ENCODE measurements at places on chromosomes 3 and 15.

- no peak for DNase-seq
These were observed 5.4 kb upstream of the LMAN1L start for GRCh38 chr15:74807282-74807681.

DNA sequence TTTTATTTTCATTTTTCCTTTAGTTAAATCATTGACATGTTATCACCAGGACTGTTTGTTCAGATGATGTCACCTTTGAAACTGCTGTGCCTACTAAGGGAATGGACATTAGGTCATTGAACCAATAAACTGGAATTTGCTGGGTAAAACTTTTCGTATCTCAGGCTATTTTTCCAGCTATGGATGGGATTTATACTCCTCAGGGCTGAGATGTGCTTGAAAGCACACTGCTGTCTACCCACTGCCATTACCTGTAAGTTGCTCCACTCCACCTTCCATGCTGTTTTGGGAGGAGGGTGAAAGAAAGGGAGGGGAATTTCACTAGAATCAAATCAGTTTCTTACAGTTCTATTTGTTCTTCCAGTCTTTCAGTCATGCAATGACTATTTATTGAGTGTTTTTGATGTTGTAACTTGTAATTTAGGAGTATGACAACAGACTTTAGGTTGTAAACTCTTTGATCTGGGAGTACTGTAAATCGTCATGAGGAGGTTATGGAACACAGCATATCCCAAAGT lies 11.3 kb downstream of the EHD4 start:
- DNase-seq = no peak

DNA sequence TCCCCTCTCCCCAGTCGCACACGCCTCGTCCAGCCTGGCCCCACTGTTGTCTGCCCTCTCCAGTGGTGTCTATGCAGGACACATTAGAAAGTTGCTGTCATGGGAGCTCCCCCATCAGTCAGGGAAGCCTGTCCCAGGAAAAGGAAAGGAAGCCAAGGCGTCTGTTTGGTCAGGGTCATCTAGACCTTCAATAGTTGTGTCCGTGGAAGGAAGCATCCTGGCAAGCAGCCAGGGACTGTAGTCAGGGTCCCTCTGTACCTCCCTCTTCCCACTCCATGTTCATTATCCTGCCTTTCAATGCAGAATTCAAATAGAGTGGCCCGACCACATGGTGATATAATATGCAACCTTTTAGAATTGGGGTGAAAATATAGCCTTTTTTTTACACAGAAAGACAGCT lies 60.7 kb upstream of the RAB6B start:
- DNase-seq = no peak

- no peak for DNase-seq
These were observed 146.5 kb upstream of the SLC6A11 start for GRCh38 chr3:10669490-10670048.

GRCh38 chr3:32414522-32415202 lies 23.0 kb downstream of the CMTM7 start:
- DNase-seq = no peak

- no peak for DNase-seq
These were observed 245.3 kb downstream of the MYRIP start for GRCh38 chr3:40054568-40055222.

DNA sequence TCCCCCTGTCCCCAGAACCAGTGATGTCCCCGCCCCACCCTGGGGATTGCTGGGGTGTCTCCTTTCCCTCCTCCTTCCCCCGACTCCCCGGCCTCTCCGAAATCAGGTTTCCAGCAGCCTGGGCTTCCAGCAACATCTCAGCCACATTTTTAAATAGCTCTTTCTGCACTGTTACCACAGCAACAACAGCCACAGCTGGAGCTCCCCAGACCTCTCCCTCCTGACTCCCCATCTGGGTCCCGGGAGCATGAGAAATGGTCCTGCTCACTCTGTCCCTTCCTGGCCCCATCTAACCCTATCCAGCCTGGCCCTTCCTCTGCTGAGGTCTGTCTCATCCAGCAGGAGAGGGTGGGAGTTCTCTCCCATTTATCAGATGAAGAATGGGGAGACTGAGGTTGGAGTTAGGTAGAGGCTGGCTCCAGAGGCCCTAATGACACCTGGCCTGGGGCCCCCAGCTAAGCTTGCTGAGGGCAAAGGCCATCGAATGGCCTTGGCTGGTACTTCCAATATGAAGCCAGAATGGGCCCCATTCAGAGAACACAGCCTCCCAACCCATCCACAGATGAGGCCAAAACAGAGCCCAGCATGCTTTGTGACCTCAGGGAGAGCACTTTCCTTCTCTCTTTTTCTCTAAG lies 1.5 kb downstream of the CAMK1 start:
- DNase-seq = no peak

Data from T-helper 1 cell (primary cell).